ENCODE measurements at places on chromosomes 4 and X. TPM values are rescaled to one million over a fixed set of nuclear protein-coding genes. Genes with fewer than 3 reads are reported as not detected.

The VAMP7 gene
- total RNA-seq = 45.7 TPM

The VSIG4 gene
- not detected for total RNA-seq

The PRKG2 gene
- 0.64 TPM for total RNA-seq

The TSPAN6 gene
- 44.5 TPM for total RNA-seq

GRCh38 chr4:73751166-73751565 is 10.8 kb downstream of the CXCL8 start:
- DNase-seq = no peak
